ENCODE measurements at places on chromosomes 2 and 18.

DNA sequence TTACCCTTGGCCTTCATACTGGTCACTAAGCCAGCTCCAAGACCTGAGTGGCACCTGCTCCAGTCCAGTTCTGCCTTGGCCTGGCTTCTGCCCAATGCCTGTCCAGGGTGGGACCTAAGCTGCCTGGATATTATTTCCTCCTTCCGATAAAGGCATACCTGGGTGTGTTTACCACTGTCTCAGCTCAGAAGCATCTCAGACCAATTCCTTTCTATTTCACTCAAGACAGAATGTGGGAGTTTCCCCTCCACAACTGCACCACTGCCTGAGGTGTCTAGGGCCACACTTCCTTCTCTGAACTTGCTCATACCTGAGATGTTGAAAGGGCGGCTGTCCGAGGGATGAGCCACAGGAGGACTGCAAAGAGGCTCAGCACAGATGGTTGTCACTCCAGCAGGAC is 18.4 kb upstream of the CAB39 start:
- DNase-seq: no peak

DNA sequence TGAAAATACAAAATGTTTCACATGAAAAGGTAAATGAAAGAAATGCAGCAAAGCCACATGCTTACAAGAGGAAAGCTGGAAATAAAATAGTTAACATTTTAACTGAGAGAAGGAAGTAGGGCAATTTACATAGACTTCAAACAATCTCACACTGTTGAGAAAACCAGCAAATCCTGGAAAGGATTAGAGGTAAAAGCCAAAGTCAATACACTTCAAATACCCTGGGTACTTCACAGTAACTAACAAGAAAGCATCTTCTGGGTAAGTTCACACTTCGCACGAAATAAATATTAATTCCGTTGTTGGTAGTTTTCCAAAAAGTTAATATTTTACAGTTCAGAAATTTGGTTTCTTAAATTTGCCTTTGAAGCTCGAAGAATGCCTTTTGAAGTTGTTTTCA is 3.5 kb upstream of the ERICH2 start:
- no peak for DNase-seq

DNA sequence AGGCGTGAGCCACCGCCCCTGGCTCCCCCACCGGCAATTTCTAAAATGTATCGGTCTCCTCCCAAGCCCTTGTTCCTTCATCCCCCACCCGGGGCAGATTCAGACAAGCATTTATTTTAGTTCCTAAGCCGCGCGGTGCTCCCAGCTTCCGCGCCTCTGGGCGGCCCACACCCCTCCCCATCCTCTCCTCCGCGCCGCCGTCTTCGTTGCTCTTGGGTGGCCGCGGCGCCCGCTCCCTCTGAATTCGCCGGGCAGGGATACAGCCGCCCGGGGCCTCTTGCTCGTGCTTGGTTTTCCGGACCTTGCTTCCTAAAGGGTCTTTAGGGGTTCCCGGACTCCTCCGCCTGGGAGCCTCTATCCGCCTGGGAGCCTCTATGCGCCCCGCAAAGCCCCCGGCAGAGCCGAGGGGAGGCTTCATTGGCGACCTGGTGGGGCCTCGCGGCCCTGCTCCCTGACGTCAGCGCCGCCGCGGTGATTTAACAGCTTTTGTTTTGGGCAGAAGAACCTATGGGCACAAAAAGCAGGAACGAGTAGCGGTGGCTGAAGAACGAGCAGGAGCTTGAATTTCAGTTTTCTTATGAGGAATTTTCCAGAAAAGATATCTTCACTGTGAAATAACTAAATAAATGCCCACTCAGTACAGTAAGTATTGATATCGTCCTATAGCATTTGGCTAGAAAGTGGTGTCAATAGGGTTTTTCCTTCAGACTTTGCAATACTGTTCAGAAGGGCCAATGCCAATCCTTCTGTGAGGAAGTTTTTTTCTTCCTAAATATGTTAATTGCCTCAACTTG is 37.3 kb downstream of the PRKRA start:
- peak; percentile 66 for DNase-seq

- DNase-seq: no peak
Measured at GRCh38 chr2:30666266-30666874, 140.9 kb downstream of the CAPN13 start.

DNA sequence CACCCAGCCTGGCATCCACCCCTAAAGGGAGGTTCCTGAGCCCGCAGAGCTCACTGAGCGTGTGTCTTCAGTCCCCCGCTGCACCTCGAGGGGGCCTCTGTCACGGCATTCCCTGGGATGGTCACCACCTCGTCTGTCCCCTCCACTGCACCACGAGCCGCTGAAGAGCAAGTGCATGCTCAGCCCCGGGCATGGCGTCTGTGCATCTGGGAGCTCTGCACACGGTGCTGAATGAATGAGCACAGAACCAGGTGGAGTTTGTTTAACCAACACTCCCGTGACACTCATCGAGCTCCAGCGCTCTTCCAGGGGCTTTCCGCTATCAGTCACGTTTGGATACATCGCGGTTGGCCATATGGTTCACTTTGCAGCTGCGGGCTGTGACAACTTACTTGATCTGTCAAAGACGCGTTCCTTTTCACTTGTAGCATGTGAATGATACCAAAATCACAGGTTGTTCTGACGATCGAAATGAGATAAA is 9.2 kb downstream of the ALLC start:
- DNase-seq: no peak

DNA sequence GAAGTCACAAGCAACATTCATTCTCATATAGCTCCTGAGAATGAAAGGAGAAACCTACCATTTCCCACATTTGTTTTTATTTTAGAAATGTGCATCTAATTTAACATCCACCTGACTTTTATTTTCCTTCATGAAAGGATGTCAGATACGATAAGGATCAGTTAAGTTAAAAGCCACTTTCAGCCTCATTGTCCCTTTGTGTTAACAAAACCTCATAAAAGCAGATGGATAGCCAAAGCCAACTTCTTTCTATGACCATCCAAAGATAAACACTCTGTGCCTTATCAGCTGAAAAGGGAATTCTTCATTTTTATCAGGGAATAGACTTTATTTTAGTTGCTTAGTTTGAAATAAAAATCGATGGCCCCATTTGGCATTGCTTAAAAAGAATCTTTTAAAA is 25.7 kb upstream of the RIT2 start:
- no peak for DNase-seq

DNA sequence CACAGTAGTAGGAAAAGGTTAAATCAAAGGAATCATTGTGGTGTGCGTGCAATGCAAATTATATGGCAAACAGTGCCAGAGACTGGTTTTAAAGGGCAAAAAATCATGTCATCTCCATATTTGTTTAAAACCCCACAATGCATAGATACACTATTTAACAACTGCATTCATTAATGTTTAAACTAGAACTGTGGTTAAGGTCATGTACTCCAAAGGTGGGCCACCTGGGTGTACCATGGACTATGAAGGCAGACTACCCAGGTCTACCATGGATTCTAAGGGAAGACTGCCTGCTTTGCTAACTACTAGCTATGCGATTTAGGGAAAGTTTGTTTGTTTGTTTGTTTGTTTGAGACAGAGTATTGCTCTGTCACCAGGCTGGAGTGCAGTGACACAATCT is 356.3 kb downstream of the ZEB2 start:
- DNase-seq: no peak

DNA sequence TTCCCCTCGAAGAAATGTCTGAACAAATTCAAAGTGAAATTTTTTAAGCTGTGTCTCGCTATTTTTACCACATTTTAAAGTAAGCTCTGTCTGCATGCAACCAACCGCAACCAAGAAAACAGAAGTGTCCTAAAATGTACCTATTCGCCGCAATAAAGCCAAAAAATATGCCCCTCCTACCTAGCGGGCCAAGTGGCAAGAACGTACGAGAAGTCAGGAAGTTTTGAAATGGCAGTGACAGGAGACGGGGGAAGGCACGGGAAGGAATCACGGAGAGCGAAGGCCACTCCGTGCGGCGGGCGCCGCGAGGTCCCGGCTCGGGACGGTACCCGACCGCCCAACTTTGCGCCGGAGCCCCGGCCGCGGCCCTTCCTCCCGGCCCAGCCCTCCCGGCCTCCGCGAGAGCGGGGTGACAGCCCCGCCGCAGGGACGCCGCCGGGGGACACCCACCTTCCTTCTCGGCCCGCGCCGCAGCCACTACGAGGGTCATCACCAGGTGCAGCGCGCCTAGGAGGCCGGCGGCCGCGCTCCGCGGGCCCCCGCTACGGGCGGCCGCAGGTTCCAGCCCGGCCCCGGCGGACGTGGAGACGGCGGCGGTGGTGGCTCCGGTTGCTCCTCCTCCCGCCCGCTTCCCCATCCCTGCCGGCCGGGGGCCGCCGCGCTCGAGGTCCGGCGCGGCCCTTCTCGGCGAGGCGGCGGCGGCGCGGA is 568 bp downstream of the TMEM131 start:
- no peak for DNase-seq

- no peak for DNase-seq
Measured at GRCh38 chr2:134282629-134283400, 28.9 kb downstream of the MGAT5 start.

GRCh38 chr2:217836901-217837491 is 165.8 kb downstream of the TNS1 start:
- peak; percentile 76 for DNase-seq

- no peak for DNase-seq
Measured at GRCh38 chr2:209389171-209389618, 34.7 kb upstream of the MAP2 start.

- DNase-seq: no peak
Measured at GRCh38 chr2:239462671-239463506, 62.1 kb upstream of the HDAC4 start.

DNA sequence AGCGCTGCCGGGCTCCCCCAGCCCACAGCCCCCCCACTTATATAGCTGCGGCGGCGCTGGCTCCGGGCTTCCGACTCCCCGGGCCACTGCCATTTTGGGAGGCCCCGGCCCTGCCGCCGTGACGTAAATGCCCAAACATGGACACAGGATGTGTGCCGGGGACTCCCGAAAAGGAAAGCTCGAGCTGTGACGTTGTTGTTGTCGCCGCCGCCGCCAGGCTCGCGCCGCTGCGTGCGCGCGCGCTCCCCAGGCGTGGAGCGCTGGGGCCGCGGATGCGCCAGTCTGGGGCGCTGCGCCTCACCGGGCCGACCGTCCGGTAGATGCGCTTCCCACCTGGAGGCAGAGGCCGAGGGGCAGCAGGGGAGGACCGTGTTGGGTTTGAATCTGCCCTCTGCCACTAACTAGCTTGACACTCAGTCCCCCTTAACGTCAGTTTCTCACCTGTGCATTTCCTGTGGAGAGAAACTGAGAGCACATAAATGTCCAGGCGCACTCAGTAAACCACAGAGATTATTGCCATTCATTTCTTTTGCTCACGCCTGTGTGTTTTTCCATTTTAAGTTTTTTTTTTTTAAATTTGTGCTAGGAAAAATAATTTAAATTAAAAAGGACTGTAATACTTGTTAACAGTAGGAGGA is at the start of gene EGR4:
Gene EGR4, minus strand, starts transcription at position 15 of the 638 bp plus-strand sequence. CDS start 231 bp downstream, outside the sequence.
- no peak for DNase-seq

GRCh38 chr2:29455200-29455860 is 340.1 kb downstream of the CLIP4 start:
- DNase-seq: no peak

GRCh38 chr2:233831861-233832260 is 22.5 kb downstream of the HJURP start:
- DNase-seq: no peak

- DNase-seq: no peak
Measured at GRCh38 chr18:57436191-57436964, 1.2 kb downstream of the ONECUT2 start.

GRCh38 chr2:70385204-70385603 is 83.3 kb upstream of the FAM136A start:
- no peak for DNase-seq

GRCh38 chr18:62536005-62536404 is 13.2 kb downstream of the ZCCHC2 start:
- no peak for DNase-seq

DNA sequence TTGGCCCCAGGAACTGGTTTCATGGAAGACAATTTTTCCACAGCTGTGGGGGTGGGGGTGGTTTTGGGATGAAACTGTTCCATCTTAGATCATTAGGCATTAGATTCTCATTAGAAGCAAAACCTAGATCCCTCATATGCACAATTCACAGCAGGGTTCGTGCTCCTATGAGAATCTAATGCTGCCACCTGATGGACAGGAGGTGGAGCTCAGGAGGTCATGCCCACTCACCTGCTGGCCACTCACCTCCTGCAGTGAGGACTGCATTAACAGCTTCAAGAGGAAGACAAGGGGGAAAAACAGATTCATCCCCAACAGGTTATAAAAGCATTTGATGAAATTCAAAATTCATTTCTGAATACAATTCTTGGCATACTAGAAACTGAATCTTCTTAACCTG is 38.5 kb downstream of the THAP4 start:
- DNase-seq: no peak

DNA sequence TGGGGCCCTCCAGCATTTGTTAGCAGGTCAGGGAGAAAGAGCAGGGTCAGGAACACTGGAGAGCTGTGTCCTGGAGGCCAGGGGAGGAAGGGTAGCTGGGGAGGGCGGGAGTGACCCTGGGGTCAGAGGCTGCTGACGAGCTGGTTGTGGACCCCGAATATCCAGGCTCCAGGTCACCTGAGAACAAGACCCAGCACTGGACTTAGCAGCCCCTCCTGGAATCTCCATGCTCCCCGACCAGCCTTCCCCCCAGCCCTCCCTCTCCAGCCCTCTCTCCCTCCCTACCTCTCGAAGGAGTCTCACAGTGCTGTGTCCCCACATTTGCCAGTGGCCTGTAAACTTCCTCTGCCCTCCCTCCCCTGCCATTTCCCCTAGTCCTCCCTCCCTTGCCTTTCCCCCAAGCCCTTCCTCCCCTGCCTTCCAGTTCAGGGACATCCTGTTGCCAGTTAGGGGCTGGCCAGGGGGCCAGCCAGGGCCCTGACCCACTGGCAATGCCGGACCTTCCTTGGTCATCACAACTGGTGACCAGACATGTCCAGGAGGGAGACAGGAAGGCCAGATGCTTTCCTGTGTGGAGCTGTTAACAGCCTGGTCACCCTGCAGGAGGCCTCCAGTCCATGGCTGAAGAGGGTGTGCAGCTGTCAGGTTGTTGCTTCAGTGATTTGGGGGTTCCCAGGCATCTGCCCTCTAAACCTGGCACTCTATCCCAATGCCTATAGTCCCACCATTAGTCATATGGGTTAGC is 50.0 kb upstream of the FAHD2A start:
- DNase-seq: no peak

DNA sequence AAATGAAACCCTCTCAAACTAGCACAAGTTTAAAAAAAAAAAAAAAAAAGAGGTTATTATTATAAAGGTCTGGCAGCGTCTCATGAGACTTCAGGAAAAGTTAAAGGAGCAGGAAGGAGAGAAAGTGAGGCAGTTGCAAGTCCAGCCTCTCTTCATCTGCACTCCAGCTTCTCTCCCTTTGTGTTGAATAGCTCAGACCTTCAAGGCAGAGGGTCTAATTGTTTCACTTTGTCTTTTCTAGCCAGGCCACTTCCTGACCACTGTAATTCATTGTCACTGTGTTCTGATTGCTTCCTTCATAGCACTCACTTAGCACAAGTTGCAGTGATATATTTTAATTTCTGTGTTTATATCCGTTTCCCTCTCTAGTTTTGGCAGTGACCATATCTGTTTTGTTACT is 99.9 kb downstream of the SPATS2L start:
- DNase-seq: no peak

DNA sequence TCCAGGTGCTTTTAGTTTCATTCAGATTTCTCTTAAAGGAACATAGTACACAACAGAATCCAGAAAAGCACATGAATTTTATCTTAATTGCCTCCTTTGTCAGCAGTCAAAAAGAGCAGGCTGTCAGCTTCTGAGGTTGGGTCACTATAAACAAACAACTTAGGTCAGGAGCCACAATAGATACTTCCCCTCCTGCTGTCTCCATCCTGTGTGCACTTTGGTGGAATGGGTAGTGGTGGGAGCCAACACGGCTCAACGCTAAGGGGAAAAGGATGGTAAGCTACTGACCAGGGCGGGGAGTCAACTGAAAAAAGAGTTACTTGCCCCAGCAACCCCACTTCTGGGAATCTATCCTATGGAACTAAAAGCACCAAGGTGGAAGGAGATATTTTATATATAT is 121.9 kb downstream of the PAX3 start:
- DNase-seq: no peak

Data from C1 segment of cervical spinal cord (tissue), 14 donors.